ENCODE measurements at places on chromosomes 1 and 21.

DNA sequence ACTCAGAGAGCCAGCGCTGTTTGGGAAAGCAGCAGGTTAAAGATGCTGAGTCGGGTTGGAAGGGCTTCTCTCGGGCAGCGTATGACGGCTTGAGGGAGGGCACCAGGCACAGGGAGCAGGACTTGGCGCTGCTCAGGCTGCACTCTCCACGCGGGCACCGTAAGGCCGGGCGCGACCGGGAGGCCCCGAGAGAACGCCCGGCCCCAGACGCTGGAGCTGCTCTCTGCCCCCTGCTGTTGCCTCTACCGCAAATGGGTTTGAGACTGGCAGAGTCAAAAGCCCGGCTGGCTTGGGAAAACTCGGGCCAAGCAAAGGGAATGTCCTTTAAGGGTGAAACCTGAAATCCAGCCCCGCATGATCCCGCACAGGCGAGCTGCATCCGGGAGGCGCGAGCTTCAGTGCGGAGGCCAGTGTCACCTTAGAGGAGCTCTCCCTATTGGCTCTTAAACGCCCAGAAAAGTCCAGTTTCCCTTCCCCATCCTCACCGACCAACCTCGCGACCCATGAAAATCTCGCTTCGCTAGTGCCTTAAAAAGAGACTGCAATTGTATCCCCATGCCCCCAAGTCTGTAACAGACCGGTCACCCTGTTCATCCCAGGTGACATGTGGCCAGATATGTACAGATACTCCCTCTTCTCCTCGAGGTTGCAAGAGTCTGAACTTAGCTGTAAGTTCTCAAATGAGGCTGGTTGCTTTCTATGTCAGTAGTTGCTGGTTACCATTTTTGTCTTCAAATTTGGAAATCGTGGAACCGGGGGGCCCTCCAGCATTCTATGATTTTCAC is 1.1 kb downstream of the PRRX1 start:
- no peak for DNase-seq

- DNase-seq: no peak
Observed at GRCh38 chr21:44881198-44881872, 7.8 kb upstream of the PTTG1IP start.

GRCh38 chr21:43731891-43732711 is 13.2 kb downstream of the PDXK start:
- no peak for DNase-seq

DNA sequence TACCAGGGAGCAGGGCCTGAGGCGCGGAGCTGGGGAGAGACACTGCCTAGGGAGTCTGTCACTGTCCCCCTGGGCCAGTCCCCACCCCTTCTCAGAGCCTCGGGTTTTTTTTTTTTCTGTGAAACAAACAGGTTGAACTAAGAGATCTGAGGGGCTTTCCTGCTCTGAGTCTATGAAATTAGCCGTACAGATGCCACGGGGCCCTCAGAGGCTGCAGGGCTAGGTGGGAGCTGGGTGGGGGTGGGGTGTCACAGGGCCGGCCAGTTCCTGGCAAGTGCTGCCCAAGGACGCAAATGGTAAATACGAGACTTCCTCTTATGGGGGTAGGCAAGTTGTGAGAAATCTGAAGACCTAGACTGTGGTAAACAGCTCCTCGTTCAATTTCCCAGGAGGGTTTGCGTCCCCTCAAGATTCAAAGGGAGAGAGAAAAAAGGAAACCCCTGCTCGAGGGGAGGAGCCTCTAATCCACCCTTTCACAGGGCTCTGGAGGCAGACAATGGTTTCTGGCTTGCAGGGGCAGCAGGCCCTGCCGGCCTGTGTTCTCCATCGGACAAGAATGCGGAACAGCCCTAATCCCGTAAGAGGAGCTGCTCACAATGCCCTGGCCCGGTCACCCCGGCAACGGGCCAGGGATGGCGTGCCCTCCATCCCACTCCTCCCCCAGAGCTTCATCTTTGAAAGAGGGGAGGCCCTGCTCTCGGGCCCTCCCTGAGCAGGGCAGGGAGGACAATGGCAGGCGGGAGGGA is 7.8 kb downstream of the NUAK2 start:
- DNase-seq: peak; percentile 49

GRCh38 chr1:178023181-178023618 is 53.3 kb upstream of the SEC16B start:
- no peak for DNase-seq

DNA sequence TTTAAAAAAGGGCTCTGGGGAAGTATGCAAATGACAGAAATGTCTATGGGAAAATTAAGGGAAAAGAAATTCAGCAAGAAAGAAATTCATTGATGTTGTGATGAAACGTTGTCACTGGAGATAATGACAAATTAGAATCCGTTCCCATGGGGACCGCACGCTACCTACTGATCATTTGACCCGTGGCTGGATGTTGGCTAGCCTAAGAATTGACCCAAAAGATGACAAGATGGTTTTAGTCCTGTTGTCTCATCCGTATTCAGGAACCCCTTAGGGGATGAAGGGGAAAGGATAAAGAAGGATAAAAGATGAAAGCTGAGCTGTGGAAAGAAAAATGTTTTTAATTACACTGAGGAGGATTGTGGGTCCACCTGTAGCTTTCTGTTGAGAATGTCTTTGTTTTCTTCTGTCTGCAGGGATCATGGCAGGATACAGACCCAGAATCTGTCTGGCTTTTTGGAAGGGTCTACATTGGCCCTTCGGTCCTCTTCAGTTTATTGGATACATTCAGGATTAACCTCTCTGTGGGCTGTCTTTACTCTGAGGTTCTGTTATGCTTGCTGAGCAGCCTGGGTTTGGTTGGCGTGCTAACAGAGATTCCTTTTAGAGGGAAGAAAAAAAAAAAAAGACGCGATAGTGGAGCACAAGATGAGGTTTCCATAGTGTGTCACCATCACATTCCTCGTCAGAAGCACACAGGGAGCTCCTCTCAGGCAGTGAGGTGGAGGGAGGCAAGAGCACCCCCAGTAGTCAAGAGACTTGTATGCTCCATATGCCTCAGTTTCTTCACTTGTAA is 106.2 kb downstream of the CACHD1 start:
- DNase-seq: no peak

DNA sequence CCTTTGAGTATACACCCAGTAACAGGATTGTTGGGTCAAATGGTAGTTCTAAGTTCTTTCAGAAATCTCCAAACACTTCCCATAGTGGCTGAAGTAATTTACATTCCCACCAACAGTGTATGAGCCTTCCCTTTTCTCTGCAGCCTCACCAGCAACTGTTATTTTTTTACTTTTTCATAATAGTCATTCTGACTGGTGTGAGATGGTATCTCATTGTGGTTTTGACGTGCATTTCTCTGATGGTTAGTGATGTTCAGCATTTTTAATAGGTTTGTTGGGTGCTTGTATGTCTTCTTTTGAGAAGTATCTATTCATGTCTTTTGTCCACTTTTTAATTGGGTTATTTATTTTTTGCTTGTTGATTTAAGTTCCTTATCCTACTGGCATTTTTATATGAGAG is 26.4 kb upstream of the LAMC1 start:
- DNase-seq: no peak

- no peak for DNase-seq
Observed at GRCh38 chr21:42066521-42066920, 4.6 kb upstream of the UMODL1 start.

GRCh38 chr1:192407206-192407605 is 90.4 kb downstream of the RGS21 start:
- DNase-seq: no peak

- no peak for DNase-seq
Observed at GRCh38 chr1:27668121-27668807, 3.7 kb downstream of the IFI6 start.

DNA sequence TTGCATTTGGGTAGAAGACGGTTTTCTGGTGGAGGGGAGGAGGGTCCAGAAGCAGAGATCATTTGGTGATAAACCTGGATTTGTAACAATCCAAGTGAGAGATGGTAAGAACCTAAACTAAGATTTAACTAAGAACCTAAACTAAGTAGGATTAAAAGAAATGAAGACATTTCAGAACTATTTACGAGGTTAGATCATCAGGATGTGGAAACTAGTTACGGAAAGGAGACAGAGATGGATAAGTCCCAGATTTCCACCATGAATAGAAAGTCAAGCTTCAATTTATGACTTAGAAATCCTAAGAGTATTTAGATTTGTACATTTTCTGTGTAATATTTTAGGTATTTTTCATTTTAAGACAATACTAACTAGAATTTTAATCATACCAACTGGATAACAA is 86.3 kb downstream of the SEC16B start:
- no peak for DNase-seq

GRCh38 chr1:178254433-178254832 is 160.5 kb downstream of the RASAL2 start:
- DNase-seq: no peak

GRCh38 chr1:26125382-26125781 is 13.8 kb downstream of the PDIK1L start:
- DNase-seq: no peak

DNA sequence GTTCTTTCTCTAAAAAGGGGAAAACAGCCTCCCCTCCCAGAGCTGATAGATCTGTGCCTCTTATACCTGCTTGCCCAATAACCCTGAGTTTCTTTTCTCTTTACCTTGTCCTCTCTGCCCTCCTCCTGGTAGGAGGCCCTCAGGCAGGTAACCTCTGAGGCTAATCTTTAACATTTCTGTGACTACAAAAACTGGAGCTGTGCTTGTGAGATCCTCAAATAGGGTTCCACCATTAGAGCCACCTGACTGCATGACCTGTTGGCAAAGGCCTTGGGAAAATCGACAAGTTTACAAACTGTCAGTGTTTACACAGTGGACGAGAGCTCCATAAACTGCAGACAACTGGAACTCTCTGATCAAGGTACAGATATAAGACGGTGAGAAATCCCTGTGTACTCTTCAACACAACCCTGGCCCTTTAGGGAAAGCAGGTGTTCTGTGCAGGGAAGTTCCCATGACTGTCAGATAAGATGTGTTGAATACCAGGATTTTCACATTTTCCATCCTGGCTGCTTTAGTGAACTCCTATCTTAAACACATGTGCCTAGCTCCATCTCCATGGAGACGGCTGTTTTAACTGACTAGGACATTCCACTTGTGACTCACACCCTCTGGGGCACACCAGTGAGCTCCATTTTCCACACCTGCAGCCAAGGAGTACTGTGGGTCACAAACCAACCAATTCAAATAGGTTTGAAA is 38.3 kb downstream of the ECE1 start:
- no peak for DNase-seq

DNA sequence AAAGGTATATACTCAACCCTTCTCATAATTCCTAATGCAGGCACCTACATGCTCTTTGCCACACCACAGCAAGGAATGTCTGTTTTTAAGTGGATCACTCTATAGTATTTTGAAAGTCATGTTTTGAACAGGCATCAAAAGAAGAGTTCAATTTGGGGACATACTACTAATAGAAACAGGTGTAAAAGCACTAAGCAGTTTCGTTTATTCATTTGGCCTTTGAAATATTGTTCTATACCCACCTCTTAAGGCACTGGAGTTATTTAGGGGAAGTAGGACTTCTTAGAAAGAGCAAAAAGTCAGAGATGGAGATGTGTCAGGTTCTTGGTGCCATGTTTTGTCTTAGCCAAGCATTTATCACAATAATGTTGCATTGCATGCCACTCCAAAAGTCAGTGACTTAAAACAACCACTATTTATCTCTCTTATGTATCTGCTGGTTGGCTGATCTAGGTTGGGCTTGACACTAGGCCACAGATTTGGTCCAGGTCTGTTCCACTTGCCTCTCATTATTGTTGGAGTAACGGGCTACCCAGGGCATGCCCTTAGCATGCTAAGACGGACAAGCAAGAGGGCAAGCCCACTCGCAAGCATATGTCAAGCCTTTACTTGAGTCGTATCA is 107.5 kb downstream of the RGL1 start:
- DNase-seq: no peak

GRCh38 chr1:67257173-67257535 is 50.5 kb upstream of the IL12RB2 start:
- DNase-seq: no peak

- peak; percentile 62 for DNase-seq
Observed at GRCh38 chr21:42513151-42513984, at the start of gene SLC37A1. SLC37A1 (plus strand) TSS chr21:42513852; CDS start chr21:42518455, 4,603 bp downstream.

DNA sequence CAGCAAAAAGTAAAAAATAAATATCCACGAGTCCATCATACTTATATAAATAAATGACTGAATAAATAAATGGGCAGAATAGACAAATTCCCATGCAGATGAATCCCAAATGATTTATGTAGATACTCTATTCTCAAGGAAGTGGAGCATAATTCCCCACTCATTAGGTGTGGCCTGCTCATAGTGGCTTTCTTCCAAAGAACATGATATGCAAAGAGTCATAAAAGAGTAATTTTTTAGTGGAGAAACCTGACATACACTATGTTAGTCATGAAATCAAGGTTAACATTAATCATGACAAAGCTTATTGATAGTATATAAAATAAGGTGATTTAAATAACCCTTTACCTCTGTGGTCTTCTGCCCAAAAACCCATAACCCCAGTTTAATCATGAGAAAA is 298.9 kb downstream of the DPYD start:
- no peak for DNase-seq

GRCh38 chr1:151504759-151505158 is 6.4 kb upstream of the CGN start:
- no peak for DNase-seq

DNA sequence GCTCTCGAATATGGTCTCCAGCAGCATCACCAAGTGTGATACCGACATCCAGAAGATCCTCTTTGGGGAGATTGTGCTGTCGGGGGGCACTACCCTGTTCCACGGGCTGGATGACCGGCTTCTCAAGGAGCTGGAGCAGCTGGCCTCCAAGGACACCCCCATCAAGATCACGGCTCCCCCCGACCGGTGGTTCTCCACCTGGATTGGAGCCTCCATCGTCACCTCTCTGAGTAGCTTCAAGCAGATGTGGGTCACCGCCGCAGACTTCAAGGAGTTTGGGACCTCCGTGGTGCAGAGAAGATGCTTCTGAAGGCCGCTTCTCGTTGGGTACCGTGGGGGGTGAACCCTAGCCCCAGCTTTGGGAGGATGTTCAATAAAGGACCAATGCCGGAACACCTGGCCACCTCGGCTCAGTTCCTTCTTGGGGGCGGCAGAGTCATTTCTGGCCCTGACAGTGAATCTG is 1.3 kb downstream of the ACTRT2 start:
- DNase-seq: no peak
